ENCODE measurements at places on chromosomes 4 and X.

DNA sequence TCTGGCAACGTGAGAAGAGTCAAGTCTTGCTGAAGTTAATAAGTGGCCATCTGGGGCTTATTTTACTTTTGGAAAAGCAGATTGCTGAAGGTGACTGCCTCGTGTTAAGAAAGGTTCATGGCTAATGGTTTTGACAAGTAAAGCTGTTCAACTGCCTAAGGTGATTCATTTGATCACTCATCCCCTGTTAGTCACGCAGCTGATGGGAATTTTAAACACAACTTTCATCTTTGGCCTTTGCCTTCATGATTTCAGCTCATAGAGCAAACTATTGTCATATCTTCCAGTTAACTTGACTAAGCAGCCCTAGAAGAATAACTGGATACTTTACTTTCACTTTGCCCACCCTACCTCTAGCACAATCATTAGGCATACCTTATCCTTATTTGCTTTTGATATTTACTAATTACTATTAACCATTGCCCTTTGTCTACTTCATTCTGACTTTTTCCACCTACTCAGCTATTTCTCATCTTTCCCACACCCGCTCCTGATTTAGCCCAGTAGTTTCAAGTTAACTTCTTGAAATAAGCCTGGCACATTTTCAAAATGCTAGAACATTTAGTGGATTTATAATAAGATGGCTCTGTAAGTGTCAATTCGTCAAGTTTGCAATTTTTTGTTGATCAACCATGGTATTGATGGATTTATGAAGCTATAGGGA is 170.6 kb upstream of the S100G start:
- no peak for DNase-seq

DNA sequence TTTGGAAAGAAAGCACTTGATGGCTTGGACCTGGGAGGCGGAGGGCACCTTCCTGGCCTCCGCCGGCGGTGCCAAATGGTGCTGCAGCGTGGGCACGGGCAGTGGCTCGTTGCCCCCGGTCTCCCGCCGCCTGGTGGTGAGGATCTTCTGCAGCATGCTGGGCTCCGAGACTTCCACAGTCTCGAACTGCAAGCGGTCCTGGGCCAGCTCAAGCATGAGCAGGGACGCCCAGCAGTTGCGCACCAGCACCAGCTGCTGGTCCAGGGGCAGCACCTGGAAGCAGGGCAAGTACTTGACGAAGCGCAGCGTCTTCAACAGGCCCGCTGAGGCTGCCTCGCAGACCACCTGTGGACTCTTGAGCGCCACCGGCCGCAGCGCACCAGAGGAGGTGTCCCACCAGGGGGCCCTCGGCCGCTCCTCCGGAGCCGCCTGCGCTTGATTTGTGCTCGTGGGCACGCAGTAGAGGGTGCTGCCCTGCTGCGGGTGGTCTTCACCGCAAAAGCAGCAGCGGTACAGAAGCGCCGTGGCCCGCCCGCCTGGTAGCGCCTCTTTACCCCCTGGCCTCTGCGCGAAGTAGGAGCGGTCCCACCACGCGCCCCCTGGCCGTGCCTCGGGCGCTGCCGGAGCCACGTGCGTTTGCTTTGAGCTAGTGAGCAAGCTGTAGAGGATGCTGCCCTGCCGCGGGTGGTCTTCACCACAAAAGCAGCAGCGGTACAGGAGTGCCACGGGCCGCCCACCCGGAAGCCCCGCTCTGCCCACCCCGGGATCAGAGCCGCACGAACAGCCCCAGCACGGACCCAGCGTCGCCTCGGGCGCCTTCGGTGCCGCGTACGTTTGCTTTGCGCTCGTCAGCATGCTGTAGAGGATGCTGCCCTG is 689 bp downstream of the NR0B1 start:
- DNase-seq = no peak

GRCh38 chr4:52946855-52947254 is 84.7 kb downstream of the RASL11B start:
- DNase-seq = no peak

DNA sequence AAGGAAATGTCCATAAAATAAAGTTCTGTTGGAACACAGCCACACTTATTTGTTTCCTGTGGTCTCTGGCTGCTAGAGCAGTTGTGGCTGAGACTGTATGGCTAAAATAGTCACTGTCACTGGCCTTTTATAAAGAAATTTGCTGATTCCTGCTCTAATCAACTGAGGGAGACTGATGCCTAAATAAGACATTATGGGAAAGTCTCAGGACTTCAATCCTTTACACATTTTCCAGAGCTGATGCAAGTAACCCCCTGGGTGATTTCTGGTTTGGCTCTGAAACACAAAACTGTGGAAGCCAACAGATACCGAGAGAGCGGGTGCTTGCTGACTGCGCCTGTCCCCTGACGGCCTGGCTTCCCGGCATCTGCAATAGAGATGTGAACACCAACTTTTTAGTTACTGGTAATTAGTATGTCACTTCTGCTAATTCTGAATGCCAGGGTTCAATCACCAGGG is 64.0 kb downstream of the POLR2B start:
- no peak for DNase-seq

GRCh38 chr4:124631760-124632159 is 80.8 kb downstream of the ANKRD50 start:
- no peak for DNase-seq

DNA sequence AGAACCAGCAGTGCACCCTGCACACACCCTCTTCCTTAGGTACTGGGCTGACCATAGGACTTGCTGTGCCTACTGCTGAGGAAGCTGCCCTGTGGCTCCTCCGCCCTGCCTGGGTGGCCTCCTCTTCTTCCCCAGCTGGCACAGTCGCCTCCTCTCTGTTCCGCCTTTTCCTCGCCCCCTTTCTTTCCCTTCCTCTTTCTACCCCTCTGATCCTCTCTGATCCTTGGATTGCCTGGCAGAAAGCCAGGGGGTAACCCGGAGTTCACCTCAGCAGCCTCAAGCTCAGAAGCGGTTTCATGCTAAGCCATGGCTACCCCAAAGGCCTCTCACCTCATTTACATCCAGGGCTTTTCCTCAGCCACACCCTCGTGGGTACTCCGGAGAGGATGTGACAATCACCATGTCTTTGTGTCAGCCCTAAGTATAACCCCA is 136.2 kb downstream of the SMIM20 start:
- DNase-seq = no peak

DNA sequence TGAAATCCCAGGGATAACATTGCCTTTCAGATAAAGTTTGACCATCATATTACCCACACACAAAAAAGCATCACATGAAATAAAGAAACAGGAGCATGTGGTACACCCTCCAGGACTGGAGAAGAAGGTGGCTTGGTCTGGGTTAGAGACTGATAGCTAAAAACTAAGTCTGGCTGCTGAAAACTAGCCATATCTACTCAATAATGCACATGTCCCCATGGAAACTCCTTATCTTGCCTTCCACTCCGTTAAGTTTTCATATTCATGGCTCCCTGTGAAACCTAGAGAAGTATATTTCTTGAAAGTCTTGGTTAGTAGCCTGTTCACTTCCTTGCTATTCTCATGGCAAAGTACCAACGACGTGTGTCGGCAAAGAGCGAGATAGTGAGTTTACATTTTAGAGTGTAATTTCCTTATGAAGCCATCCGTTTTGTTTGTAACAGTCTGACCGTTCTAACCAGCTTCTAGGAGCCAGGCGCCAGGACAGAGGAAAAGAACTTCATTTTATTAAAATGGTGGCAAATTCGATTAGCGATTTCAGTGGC is 6.7 kb upstream of the DCTD start:
- DNase-seq = no peak

- DNase-seq = peak; percentile 2
Observed at GRCh38 chr4:56434599-56435139, 746 bp downstream of the PPAT start.

DNA sequence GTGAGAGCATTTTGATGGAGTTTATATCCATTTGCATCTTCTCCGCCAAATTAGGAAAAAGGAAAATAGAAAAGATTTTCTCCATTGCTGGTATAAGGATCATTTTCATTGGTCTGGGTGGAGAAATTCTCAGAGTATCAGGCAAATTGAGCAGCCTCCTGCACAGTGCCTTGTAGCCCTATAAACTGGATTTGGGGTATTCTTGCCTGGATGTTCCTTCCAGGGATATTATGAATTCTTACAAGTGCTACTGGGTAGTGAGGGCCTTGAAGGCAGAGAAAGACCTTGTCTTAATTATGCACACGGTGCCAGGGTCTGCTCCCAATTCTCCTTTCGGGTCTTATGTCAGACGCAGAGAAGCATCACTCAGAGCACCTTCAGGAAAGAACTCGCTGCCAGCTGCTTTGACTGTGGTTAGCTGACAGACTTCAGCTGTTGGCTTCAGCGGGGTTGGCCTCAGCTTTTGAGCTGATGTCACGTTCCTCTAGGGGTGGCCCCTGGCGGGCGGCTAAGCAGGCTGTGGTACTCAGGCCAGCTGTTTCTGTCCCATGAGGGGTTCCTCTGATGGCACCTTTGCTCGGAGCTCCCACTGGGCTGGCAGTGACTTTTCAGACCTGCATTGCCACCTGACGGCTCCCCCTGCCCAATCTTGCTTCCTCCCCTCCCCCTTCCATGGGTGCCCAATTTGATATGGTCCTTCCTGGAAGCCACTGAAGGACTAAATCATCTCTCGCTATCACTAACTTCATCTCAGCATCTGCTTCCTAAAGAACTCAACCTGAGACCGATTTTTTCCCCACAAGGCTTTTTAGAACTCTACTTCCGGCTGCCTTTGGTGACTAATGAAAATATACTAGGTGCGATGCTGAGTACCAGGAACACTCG is 519.5 kb downstream of the BCOR start:
- no peak for DNase-seq

- DNase-seq = no peak
Observed at GRCh38 chr4:154435895-154436294, 55.7 kb downstream of the DCHS2 start.

DNA sequence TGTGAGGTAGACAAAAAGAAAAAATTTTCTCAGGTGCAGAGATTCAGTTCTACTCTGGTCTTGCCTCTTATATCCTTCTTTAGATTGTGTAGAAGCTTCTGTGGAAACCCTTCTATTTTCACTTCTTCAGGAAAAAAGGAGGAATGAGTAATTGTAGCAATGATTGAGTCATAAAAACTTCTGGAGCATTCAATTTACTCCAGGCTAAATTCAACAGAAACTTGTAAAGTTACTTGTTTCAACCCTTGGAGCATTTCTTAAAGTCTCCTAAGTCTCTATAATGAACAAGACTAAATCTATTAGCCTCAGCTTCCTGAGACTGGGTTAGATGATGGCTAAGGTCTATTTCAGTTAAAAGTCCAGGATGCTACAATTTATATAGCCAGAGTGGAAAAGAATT is 29.9 kb downstream of the BOD1L1 start:
- DNase-seq = no peak

GRCh38 chrX:29728639-29729038 is 486.7 kb upstream of the MAGEB2 start:
- no peak for DNase-seq

DNA sequence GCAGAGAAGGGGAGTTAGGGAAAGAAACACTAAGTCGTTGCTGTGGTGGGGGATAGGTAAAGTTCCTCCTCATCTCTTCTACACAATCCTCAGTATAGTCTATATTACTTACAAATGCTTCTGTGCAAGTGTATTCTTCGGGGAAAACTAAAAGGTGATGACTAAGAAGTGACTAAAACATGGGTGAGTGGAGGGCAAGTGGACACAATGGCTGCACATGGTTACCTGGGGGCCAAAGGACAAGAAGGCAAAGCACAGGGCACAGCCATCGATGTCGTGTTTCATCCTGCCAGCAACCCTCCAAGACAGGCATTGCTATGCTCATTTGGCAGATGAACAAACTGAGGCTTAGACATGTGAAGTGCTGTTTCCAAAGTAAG is 35.5 kb upstream of the CCKAR start:
- DNase-seq = no peak

GRCh38 chrX:153924149-153924861 is 1.8 kb downstream of the ARHGAP4 start:
- DNase-seq = no peak

DNA sequence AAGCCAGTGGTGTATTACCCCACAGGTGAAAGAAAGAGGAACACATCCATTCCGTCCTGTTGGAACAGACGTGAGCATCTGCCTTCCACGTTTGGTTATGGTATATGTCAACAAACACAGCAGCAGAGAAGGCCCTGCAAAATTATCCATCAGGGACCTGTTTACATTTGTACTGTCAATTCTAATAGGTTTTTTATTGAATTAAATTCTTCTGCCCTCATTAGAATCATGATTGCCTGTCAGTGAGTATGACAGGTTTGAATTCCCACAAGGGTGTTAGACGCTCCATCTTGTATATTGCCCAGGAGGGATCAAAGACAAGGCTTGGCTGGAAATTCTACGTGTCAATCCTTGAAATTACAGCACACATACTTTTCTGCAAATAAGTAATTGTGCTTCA is 339.9 kb upstream of the NOCT start:
- no peak for DNase-seq

DNA sequence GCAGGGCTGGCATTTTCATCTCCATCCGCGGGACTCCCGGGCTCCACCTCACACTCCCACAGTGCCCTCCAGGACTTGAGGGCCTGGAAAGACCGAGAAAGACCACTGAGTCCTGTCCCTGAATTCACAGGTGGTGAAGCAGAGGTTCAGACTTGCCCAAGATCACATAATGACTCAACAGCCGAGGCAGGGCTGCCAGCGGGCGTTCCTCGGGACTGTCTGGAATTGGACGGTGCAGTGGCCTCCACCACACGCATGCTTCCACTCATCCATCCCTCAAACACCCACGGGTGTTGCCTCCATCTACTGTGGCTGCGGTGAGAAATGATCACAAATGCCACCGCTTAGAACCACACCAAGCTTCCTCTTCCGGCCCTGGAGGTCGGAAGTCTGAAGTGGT is 6.9 kb upstream of the ADRA2C start:
- no peak for DNase-seq

- no peak for DNase-seq
Observed at GRCh38 chr4:80022282-80022681, 50.7 kb downstream of the ANTXR2 start.

DNA sequence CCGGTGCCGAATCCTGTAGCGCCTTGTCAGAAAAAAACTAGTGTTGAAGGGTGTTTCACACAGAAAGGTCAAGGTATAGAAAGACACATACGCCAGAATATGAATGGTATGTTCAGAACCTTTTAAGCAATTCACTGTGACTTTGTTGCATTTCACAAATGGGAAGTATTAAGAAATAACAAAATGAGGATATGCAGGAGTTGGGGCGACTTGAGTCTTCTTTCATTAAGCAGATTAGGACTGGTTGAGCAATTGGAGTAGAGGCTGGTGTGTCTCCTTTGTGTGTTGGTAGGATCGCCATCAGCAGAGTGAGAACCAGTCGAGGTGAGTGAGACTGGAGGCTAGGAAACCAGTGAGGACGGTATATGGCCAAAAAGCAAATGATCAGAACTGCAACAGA is 1454.5 kb upstream of the TENM3 start:
- DNase-seq = no peak

DNA sequence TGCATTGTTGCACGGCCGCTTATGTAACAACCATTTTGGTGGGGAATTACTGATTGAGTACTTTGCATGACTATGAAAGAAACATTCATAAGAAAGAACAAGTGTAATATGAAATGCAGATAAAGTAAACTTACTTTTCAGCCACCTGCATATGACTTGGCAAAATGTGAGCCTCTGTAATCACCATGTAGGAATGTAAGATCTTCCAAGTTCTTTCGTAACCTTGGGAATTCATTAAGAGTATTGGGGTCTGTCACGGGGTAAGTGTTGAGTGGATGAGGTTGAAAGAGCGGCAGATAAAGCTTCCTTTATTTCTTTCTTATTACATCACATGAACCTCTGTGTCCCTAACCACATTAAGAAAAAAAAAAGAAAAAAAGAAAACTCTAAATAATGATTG is 348.5 kb upstream of the NR3C2 start:
- DNase-seq = no peak

- DNase-seq = no peak
Observed at GRCh38 chrX:77160301-77160700, 286.9 kb upstream of the FGF16 start.

- no peak for DNase-seq
Observed at GRCh38 chrX:151711787-151712186, 4.0 kb upstream of the FATE1 start.

Measured in NCI-H2081 treated with DMSO at 0.1 percent for 48 hours (cell line).